Fibroblast of skin of scalp (primary cell): ENCODE measurements at places on chromosomes 12 and 14.

- no peak for DNase-seq
These were observed 270.9 kb downstream of the ALX1 start for GRCh38 chr12:85550924-85551323.

DNA sequence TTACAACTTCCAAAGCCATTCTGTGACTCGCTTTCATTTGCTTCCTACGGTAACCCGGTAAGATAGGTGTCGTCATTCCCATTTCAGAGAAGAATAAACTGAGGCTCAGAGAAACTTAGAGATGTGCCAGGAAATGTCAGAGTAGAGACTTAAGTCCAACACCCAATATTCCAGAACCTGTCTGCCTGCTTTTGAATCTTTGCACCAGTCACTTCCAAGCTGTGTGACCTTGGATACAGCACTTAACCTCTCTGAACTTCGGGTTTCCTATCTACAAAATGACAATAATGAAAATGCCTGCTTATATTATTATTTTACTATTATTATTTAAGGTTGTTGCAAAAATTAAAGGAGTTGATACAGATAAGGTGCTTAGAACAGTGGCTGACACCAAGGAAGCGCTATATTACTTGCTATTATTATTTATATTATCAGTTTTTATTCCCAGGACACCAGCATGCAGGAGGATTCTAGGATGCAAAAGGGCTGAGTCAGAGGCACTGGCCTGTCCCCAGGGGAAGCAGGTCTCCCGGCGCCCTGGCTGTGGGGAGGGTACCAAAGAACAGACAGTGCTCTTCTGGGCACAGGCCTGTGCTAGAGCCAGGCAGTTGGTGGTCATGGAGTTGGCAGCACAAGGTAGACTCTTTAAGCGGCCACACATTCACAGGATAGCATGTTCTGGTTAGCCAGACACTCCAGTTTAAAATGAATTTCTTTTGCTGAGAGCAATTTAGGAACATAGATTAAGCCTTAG lies 5.4 kb downstream of the HSPB8 start:
- DNase-seq = no peak

DNA sequence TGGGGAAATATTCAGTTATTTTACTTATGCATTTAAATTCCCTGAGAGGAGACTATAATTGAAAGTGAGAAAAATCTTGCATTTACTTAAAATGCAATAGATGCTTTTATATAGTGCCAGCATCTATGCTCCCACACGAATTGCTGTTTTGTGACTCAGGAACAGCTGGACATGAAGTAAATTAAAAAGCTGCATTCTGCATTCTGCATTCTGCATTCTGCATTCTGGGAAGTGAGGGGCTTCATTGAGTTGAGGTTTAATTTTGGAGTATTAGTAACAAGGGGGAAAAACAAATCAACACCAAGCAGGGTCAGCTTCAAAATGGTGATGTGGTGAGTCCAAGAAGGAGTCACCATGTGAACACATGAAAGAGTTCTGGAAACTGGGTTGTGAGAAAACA lies 101.2 kb downstream of the C12orf50 start:
- DNase-seq = no peak

- no peak for DNase-seq
These were observed 8.1 kb upstream of the MSI1 start for GRCh38 chr12:120376934-120377572.

DNA sequence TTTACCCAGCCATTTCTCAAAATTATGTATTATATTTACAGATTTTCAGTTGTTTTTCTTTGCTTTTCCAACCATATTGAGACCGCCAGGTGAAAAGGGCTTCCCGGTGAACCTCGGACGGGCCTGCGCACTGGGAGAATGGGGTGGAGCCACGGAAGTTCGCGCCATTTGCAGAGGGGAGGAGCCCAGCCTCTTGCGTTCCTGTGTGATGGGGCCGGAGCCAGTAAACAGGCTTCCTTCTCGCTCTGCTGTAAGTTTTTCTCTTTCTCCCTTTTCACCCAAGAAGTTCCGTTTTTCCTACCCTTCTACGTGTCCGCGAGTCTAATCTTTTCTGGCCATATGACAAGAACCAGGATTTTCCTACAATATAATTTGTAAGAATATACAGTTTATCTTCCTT lies 1108.8 kb upstream of the SEL1L start:
- no peak for DNase-seq

DNA sequence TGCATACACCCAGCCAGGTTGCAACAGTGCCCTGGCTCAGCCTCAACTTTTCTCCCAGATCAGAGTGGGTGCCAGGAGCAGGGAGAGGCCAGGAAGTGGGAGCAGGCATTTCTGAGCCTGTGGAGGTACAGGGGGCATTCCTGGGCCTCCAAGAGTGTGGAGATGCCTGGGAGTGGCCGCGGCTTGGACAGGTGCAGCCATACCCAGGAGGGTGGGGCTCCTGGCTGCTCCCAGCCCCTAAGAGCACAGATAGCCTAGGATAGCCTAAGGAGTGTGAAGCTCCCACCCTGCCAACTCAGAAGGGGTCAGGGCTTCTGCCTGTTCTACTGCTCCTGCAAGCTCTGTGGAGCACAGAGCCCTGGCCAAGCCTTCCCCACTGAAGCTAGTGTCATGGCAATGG lies 543.4 kb downstream of the RPL10L start:
- no peak for DNase-seq

GRCh38 chr14:38137005-38137404 lies 70.7 kb upstream of the SSTR1 start:
- DNase-seq = peak; percentile 46

GRCh38 chr12:39451977-39452376 lies 9.1 kb upstream of the KIF21A start:
- no peak for DNase-seq

DNA sequence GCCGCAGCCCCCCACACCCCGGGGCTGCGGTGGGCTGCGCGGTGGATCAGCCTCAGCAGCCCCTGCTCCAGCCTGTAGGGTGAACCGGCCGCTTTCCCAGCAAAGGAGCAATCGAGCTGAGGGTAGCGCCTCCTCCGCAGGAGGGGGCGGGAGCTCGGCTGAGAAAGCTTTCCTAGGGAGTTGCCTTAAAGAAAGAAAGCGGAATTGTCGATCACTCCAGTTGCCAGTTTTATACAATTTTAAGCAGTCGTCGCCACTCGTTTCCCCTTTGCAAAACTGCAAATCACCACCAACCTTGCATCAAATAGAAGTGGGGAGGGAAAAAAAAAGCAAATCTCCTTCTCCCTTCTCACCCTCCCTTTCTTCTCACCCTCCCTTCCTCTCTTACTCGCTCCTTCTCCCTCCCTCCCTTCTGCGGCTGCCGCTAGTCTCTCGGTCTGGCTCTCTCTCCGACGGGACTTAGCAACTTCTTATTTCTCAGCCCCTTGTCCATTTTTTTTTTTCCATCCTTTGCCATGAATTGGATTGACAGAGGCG lies at the start of gene PDE3A:
PDE3A (plus strand) TSS at position 424 of the 537 bp plus-strand sequence. CDS start 748 bp downstream, outside the sequence.
- DNase-seq = peak; percentile 88

DNA sequence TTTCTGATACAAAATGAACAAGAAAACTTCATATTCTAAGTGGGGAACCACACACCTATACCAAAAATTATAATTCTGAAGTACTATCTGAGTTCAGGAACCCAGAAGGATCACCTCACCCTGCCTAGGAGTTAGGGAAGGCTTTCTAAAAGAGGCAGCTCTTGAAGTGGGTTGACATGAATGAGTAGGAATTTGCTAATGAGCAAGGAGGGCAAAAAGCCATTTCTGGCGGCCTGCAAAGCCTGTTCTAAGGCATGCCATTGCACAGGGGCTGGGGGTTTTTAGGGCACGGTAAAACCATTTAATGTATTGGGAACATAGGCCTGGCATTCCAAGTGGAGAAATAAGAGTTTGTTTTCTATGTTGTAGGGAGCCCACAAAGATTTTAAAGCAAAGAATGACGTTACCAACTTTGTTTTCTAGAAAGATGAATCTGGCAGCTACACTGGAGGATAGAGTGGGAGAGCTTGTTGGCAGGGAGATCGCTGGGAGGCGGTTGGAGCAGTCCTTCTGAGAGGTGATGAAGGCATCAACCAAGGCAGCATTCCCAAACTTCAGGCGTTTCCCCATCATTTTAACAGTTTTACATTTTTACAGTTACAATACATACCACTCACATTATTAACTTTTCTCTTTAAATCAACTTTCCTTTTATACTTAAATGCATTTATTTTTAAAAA lies 14.1 kb downstream of the IFT43 start:
- no peak for DNase-seq

DNA sequence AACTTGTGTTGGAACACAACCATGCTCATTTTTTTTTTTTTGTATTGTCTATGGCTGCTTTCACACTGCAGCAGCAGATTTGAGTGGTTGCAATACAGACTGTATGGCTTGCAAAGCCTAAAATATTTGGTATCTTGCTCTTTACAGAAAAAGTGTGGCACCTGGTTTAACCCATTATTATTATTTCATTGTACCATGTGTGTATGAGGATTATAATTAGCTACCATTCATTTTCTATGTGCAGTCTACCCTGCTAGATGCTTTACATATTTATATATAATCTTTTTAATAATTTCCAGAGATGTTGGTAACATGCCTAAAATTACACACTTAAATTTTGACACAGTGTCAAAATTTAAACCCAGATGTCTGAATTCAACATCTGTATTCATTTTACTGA lies 37.7 kb downstream of the SPATS2 start:
- peak; percentile 29 for DNase-seq

- DNase-seq = no peak
These were observed 4.9 kb upstream of the PIP4K2C start for GRCh38 chr12:57586128-57586527.

DNA sequence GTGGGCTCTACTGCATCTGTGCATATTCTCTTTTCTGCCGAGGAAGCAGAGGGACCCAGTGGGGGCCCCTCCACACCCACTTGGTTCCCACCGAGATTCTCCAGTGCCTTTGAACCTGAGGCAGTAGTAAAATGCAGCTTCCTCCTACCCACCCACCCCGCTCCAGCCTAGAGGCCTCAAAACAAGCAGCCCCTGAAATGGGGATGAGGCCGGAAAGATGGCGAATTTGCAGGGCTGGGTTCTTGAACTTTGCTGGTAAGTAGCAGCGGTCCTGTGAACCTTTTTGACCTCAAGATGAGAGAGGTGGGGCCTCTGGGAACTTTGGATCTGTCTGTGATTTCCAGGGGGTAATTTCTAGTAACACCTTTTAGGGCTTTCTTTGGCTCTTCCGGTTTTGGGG lies 15.4 kb downstream of the PLEKHG3 start:
- no peak for DNase-seq
